ENCODE measurements at places on chromosomes 7 and 10.

GRCh38 chr10:116271593-116272439 is 1.2 kb downstream of the GFRA1 start:
- no peak for DNase-seq

DNA sequence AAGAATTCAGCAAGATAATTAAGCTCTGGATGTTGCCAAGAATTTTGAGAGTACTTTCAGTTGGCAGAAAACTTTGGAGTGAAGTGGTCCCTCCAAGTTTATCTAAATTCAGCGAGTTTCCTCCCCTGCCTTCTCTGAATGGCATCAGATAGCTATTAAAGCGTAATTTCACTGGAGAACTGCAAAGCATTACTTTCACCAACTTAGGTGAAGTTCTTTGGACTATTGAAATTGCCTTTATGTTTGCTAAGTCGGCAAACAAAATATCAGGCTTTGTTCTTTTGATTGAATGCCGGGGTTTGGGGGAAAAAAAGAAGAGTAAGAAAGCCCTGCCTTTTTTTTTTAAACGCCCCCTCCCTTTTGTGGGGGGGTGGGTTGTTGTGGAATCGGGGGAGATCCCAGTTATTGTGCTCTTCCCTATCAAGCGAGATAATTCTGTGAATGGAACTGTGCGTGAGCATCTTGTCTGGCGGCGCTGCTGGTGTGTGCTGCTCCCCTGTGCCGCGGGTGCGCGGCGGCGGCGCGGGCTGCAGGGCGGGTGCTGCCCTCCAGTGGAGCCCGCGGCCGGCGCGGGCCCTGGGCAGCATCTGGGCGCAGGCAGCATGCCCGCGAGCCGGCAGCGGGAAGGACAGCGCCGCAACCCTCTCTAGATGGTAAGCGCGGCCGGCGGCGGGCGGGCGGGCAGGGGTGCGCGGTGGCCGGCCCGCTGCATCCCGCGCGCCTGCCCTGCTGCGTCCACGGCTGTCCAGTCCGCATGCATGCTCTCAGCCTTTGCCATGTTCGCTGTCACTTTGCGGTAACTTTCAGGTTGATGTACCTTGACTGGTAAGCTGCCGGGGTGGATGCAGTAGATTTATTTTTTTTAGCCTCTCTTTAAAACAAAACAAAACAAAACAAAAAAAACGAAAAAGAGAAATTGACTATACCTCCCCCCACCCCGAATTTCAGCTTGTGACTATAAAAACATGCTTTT is 176.5 kb downstream of the TCF7L2 start:
- DNase-seq, result no peak

DNA sequence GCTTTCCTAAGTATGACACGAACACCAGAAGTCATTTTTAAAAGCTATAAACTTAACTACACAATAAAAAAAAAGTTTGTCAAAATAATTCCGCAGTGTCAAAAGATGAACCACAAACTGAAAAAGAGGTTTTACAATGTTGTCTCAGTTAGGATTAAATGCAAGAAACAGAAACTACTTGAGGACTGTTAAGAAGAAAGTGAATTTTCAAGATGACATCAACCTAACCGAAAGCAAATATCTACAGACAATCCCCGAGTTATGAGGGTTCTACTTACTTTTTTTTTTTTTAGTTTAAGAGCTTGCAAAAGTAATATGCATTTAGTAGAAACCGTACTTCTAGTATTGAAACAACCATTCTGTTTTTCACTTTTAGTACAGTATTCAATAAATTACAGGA is 62.3 kb downstream of the TFPI2 start:
- no peak for DNase-seq

GRCh38 chr10:1613511-1613910 is 123.8 kb downstream of the ADARB2 start:
- DNase-seq, result no peak

DNA sequence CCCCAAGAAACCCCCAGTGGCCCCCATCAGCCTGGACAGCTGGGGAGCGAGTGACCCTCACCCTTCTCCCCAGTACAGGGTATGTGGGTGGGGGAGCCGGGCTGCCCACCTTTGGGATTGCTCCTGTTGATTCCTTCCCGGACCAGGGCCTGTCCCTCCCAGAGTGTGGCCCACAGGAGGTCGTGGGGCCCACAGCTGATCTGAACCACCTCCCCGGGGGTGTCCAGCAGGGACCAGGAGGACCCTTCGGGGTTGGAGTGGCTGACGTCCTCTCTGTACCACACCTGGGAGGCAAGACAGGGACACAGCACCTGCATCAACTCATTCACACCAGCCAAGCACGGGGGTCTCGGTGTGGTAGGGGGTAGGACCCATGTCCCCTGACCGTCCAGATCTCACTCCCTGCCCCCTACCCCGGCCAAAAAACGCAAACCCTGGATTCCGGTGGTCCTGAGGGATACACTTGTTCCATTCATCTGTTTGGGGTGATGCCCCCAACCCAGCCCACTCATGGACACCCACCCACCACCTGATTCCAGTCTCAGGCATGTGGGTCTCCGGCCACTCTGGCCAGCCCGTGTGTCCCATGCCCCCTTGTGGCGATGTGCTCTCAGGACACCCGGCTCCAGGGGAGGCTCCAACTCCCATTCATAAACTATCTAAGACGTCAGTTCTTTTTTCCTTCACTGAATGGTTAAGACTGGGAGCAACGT is 10.9 kb downstream of the TECPR1 start:
- no peak for DNase-seq

DNA sequence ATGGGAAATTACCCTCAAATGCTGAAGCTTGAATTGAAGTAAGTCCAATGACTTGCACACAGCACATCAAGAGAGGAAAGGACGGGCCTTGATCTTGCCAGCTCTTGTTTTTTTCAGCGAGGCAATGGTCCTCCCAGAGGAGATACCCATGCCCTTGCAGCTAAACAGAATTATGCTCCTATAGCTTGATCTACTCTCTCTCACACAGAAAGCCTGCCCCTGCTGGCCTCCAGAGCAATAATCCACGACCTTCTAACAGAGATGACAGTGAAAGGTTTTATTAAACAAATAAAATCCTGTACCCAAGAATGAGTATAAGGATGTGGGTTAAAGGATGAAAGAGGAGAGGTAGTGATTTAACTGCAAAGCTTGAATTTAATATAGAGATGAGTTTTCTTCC is 268.0 kb downstream of the ADRA2A start:
- DNase-seq, result no peak

DNA sequence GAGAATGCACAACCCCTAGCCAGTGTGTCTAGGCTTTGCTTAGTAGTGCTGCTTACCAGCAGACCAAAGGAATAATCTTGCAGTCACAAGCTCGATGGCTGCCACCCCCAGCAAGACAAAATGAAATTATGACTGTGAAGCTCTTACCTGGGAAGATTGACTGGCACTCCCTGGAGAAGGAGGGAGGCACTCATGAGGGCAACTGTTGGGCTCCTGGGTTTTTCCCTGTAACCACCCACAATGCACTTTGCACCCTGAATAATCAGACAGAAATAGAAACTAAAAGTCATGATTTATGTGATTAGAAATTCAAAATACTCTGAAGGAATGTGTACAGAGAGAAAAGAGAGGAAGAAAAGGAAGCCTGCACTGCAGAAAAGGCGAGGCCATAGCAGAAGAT is 144.3 kb upstream of the DGKB start:
- DNase-seq, result no peak
